ENCODE measurements at places on chromosomes 1 and 21.

GRCh38 chr1:198986442-198986841 is 347.6 kb downstream of the PTPRC start:
- no peak for DNase-seq

GRCh38 chr1:108053270-108054013 is 88.5 kb upstream of the VAV3 start:
- DNase-seq = no peak

DNA sequence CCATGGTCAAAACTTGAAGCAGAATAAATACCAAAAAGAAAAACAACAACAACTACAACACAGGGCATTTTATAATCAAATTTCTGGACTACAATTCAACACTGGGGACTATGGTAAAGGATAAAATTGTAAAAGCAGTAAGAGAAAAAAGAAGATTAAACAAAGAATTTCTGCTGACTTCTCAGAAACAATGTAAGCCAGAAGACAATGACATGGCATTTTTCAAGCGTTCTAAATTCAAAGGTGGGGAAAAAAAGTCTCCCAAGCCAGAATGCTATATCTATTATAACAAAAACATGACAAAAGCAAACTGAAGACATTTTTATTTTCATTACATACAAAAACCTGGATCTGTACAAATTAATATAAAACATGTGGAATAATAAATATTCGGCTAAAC is 433.1 kb downstream of the NPHP4 start:
- DNase-seq = no peak

DNA sequence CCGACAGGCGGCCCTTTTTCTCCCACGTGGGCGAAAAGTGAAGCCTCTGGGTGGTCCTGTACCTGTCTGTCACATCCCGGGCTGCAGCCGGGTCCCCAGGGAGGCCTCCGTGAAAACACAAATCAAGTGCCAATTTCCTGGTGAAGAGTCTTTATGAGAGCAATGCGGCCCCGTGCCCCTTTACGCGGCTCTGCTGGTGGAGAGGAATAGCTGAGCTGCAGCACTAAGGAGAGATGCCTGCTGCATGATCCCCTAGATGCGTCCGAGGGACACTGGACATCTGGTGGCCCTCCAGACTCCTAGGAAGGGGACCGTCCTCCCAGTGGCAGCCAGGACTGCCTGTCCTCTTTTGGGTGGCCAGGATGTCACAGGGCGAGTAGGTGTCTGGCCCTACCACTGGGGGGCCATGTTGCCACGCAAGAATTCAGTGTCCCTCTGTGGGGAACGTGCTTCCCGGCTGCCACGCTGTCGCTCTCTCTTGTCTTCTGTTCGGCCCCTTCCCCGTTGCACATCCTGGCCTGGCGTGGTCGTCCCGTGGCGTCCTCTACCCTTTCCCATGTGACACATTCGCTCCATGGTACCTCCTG is 38.7 kb downstream of the COL18A1 start:
- DNase-seq = peak; percentile 10

DNA sequence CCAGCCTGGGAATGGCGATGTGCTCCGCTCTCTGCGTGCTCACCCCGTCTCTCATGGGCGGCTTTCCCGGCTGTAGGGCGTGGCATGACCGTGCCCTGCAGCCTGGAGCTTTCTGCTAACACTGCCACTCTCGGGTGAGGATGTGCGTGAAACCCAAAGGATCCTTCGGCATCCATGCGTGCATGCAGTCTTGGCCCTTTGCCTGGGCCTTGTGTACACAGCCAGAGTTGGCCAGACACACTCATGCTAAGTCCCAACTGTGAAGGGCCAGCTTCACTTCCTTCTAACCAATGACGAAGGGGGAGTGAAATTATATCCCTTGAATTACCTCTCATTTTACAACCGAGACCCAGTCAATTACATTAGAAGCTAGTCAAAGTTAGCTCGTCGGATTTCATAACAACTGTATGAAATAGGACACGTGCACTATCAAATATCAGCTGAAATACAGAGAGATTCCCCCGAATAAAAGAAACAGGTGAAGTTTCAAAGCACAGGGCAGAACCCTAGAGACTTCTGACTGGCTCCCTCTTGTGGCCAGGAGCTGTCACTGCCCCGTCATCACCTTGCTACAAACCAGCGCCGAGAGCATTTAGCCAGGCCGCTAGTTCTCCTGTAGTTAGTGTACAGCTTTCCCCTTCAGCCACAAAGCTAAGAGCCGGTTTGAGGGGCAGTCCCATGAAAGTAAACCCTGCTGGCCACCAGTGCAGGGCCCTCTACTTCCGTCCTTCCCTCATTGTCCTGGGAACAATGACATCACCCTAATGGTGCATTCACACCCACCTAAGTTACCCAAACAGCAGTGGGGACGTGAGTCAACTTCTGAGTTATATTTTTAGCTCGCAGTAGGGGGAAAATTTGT is 63.4 kb upstream of the COA6 start:
- peak; percentile 39 for DNase-seq

GRCh38 chr1:53336146-53336545 is 8.3 kb upstream of the LRP8 start:
- DNase-seq = no peak

GRCh38 chr1:205809469-205809868 is 3.5 kb downstream of the SLC41A1 start:
- DNase-seq = no peak

DNA sequence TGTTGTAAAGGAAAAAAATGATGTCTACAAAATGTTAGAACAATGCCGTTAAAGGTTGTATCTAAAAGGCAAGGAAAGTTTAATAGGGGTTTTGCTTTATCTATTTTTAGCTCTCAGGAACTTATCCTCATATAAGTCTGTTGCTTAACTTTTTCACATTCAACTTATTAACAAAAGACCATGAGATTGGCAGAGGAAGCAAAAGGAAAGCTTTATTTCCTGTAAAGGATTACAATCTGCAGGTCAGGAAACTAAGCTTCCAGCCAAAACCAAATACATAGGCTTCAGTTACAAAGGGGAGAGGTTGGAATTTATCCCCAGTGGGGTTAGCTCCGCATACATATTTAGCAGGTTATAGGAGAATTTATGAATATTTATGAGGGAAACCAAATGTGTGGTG is 58.7 kb upstream of the KIAA1614 start:
- DNase-seq = no peak

DNA sequence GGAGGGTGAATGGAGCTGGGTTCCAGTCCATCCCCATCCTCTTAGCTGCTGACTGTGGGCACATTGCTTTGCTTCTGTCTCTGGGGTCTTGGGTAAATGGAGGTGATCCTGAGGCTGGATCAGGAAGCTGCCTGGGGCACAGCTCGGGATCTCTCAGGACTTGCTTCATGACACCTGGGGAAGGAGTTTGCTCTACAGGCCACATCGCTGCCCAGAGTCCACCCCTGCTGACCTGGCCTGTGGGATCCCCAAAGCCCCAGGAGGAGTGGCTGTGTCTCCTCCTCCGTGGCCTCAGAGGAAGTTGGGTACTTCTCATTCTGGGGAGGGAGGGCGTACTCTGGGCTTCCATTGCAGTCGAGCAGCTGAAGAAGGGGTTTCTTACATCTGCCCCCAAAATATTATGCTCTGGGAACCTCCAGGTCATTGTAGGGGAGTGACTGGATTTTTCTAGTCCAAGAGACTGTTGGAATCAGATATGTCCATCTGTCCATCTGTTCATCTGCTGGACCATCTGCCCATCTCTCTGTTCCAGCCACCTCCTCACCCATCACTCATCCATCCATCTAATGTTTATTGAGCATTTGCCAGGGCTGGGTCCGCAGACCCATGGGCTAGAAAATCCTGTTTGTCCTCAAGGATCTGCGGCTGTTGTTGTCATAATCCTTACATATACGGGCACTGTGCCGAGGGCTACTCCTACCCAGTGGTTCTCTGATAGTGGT is 45.9 kb downstream of the ARHGEF10L start:
- DNase-seq = no peak

- DNase-seq = no peak
Observed at GRCh38 chr1:224087286-224087794, 26.6 kb upstream of the FBXO28 start.

GRCh38 chr1:21598904-21599303 is 70.3 kb downstream of the RAP1GAP start:
- DNase-seq = no peak

DNA sequence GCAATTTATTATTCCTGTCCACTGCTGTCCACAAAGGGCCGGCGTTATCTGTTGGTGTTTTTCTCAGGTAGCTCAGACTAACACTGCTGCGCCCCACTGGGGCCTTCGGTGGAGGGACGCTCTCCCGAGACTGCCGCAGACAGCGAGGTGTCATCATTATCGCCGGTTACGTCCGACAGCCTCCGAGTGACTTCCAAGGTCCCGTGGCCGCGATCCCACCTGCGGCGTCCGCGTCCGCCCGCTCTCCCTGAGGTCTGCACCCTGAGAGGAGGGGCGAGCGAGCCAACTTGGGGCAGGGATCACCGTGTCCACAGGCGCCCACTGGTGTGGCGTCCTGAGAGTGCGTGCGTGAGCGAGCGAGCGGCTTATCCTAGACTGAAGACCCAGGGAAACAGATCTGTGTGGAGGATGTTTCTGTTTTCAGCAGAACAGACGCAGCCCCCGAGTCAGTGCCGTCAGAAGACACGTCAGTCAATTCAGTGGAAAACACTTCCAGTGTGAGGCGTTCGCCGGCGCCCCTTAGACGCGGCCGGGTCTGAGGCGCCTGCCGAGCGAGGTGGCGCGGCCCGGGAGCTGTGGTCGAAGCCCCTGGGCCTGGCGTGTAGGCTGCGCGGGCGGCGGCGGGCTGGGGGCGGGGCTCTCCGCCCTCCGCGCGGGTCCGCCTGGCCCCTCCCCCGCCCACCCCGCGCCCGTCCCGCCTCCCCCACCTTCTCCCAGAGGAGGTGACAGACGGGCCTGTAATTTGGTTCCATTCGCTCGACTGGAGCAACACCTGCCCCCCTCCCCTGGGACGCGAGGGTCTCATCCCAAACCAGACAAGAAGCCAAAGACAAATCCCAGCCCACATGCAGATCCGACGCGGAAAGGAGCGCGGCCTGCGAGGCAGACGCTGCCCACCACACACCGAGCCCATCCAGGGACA is 12.6 kb downstream of the NHLH2 start:
- no peak for DNase-seq

- no peak for DNase-seq
Observed at GRCh38 chr1:158445376-158445775, 16.3 kb upstream of the OR10K1 start.

DNA sequence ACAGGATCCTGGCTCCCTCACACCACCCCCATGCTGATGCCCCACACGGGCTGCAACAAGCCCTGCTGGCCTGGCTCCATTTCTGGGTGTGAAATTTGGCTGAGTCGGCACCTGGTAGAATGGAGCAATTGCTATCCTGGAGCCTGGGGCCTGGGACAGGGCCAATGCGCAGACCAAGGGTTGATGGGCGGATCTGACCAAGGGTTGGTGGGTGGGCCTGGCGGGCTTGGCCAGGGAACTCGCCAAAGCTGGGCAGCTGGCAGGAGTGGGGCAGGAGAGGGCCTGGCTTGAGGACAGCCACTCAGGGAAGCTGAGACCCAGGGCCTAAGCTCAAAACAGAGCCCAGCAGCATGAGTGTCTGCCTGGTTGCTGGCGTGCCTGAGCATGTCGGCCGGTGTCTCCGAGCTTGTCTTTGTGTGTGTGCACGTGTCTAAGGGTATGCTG is 70.9 kb upstream of the POU3F1 start:
- DNase-seq = no peak

- DNase-seq = no peak
Observed at GRCh38 chr1:234618737-234619049, 8.7 kb upstream of the IRF2BP2 start.

DNA sequence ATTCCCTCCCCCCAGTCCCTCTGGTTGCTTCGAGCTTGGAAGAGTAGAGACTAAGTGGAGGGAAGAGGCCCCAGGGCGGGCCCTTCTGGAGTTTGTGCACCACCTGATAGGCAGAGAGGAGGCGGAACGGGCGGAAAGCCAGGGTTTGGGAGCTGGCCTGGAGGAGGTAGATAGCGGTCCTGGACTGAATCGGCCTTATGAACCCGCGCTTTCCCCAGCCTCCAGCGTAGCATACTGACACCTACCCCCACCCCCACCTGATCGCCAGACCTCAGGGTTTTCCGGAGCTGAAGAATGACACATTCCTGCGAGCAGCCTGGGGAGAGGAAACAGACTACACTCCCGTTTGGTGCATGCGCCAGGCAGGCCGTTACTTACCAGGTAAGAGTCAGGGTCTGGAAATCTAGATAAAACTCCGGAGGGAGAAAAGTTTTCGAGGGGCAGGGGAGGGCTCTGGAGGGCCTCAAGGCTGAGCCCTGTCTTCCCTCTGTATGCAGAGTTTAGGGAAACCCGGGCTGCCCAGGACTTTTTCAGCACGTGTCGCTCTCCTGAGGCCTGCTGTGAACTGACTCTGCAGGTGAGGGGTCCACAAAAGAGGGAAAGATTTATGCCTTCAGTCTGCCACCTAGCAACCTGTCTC is 705 bp downstream of the UROD start:
- peak; percentile 83 for DNase-seq
